Transverse colon (tissue), 4 donors: ENCODE measurements at places on chromosomes 5 and 9. TPM values are rescaled to one million over a fixed set of nuclear protein-coding genes. Genes with fewer than 3 reads are reported as not detected.

DNA sequence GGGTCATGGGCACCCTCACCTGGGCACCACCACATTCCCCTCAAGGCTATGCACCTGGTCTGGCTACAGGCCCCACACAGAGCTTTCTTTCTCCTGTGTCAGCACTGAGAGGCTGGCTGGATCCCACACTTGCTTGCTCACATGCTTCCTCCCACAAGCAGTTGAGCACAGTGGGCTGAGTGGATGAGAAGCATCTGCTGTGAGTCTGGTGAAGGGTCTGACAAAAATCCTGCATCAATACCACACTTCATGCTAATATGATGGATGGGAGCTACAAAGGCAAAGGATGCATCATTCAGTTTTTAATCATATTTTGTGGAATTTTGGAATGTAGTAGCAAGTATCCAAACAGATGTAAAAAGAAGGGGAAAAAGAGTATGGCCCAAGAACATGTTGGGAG, 830.8 kb upstream of the PTPRD start:
- DNase-seq: no peak

DNA sequence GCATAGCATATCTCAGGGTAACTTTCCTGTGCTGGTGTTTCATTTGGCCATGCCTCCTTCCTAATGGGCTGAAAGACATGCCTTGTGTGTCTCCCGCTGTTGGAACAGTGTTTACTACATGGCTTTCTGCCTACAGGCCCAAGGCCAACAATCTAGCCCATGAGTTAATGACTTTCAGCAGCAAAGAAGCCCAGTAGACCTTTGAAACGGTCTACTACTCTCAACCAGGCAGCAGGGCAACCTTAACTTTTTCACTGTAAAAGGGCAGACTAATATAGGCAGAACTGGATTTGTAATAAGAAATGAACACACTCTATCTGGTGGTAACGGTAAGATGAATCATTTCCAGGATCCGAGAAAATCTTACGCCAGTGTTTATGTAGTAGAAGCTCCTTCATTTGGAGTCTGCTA, 21.0 kb downstream of the C5orf15 start:
- DNase-seq: no peak

DNA sequence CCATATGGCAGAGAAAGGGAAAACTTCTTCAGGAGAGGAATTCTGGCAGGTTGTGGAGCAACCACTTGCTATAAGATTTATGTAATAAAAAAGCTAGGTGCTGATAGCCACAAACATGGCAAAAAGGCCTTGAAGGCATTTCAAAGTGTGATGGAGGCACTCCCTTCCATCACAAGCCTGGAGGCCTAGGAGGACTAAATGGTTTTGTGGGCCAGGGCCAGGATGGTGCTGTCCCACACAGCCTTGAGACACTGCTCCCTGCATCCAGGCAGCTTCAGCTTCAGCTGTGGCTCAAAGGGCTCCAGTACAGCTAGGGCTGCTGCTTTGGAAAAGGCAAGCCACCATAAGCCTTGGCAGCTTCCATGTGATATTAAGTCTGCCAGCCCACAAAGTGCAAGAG, 632.8 kb downstream of the BRINP1 start:
- no peak for DNase-seq

- no peak for DNase-seq
Observed at GRCh38 chr5:76125888-76126287, 42.7 kb downstream of the SV2C start.

- no peak for DNase-seq
Observed at GRCh38 chr5:16489322-16489791, 23.8 kb upstream of the ZNF622 start.

GRCh38 chr9:29129763-29130162, 1556.5 kb upstream of the C9orf72 start:
- DNase-seq: no peak

- no peak for DNase-seq
Observed at GRCh38 chr9:18849890-18850677, 182.9 kb downstream of the SAXO1 start.

MYMK gene
- not detected for total RNA-seq

GRIA1 gene
- not detected for total RNA-seq

- no peak for DNase-seq
Observed at GRCh38 chr5:77430726-77431125, 61.4 kb downstream of the WDR41 start.

GRCh38 chr5:125186911-125187375, 440.5 kb upstream of the ZNF608 start:
- no peak for DNase-seq

DNA sequence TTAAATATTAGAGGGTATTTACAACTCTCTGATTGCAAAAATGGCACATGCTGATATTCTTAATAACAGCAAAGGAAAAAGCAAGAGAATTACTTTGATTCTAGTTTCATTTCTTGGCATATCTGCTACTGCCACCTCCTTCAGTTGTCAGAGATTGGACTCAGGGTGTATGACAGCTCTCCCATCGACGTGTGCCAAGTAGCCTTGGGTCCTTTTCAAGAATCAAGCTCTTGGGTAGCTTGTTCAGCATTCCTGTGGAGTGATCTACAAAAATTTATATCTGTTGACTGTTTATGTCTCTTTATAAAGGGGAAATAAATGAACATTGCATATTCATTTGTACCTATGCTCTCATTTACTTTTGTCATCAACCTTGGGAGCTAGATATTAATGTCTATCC, 315.6 kb downstream of the PRR16 start:
- no peak for DNase-seq

DNA sequence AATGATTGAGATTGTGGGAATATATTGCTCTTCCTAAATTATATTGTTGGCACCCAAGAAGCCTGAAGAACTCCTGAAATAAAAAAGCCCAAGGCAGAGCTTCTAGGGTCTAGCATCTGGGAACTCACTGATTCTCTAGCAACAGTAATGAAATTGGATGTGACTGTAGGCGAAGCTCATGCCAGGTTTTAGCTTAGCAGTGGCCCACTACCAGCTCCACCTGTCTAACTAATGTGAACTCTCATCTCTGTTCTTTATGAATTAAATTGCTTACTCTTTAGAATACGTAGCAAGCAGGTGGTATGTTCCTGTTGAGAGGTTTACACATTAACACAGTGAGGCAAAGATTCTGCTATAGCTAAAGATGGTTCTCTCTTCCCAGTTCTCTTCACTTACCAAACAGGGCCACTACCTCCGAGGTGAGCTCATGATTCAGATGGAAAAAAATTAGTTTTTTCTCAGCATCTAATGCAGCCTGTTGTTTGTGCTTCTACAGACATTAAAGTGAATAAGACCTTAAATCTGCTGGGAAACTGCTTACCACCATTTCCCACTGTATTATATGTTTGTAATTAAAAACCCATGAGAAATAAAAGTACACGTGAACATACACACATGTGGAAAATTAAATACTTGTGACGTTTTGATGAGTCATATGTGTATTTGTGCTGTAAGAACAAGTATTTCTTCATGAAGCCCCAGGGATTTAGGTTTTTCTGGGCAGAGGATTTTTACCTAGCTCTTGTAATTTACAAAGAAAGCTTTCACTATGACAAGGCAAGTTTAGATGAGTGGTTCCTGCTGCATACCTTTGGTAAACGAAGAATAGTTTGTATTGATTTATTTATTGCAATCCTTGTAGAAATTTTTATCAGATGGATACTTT, 360.1 kb downstream of the KDM4C start:
- DNase-seq: no peak

GRCh38 chr9:21968331-21969010, 25.7 kb downstream of the CDKN2A start:
- no peak for DNase-seq

GRCh38 chr9:120235081-120235480, 344.9 kb downstream of the CDK5RAP2 start:
- DNase-seq: no peak

GRCh38 chr5:80076131-80077050, 41.2 kb downstream of the THBS4 start:
- no peak for DNase-seq

SOX30 gene
- not detected for total RNA-seq

DDX4 gene
- total RNA-seq: not detected

RAD1 gene
- total RNA-seq: 10.7 TPM

- no peak for DNase-seq
Observed at GRCh38 chr5:147484708-147485020, 25.2 kb downstream of the DPYSL3 start.
